ENCODE measurements at places on chromosomes 7 and 10.

GRCh38 chr7:55970978-55971377, 6.6 kb downstream of the NIPSNAP2 start:
- no peak for DNase-seq

GRCh38 chr7:45888185-45888992, at the start of gene IGFBP1:
Gene IGFBP1 (plus strand): TSS chr7:45888488. CDS start chr7:45888653, 165 bp downstream.
- no peak for DNase-seq

GRCh38 chr10:60320666-60321065, 69.0 kb downstream of the ANK3 start:
- DNase-seq, result no peak

GRCh38 chr7:84677117-84677732, 482.6 kb upstream of the SEMA3A start:
- DNase-seq, result no peak

DNA sequence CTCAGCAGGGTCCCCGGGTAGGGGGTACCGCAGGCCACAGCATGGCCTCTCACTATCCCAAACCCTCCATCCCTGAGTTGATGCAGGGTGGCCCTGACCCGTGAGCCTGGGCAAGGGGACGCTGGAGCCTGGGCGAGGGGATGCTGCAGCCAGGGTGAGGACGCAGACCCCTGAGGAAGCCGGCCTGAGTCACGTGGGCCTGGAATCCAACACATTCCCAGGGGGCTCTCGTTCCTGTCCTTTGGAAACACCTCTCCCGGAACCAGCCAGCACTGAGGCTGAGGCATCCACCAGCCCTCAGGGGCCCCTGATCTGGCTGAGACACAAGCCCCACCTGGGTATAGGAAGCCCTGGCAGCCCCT, 61.5 kb upstream of the NKX6-2 start:
- DNase-seq, result no peak

- DNase-seq, result no peak
Observed at GRCh38 chr7:34946486-34946885, 90.8 kb downstream of the DPY19L1 start.

- no peak for DNase-seq
Observed at GRCh38 chr10:67015225-67015624, 89.4 kb downstream of the LRRTM3 start.

DNA sequence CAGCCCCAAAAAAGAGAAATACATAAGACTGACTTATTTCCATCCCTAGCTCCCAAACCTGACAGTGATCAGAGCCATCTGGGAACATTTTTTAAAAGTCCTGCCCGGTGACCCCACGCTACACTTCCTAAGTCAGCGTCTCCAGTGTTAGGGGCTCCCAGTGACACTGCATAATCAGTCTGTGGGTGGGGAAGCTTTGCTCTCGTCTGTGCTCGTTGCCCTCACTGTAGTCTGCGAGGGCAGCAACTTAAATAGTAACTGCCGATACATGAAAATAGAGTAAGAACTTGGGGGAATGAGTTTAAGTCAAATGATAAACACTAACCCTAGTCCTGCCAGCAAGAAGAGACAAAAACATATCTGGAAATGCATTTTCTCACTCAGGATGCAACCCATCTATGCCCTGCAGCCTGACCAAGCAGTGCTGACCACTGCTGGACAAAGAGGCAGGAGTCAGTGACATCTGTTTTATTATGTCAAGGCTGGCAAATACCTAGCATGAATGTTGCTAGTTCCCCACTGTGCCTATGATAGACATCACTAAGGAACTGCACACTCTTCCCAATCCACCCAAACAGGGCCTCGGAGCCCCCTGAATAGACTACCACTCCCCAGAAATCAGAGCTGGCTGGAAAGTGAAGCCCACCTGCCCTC, 18.7 kb downstream of the ERCC6 start:
- DNase-seq, result no peak

GRCh38 chr7:151505836-151506468, 13.7 kb downstream of the RHEB start:
- no peak for DNase-seq

DNA sequence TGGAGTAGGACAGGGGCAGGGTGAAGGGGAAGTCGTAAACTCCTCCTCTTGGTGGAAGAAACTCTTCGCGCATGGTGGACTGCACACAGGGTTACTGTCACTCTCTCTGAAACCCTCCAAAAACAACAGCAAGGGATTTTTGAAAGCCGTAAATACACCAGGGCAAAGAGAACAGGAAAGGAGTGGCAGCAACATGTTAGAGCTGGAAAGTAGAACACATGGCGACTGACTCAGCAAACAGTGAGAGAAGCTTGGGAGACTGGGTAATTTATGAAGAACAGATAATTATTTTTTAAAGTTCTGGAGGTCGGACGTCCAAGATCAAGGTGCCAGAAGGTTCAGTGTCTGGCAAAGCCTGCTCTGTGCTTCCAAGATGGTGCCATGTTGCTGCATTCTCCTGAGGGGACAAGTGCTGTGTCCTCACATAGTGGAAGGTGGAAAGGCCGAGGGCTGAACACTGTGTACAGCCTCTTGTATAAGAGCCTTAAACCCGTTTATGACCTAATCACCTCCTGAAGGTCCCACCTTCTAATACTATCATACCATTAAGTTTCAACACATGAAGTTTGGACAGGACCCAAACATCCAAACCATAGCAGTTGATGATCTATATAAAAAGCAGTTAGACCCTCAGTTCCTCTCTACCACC, 22.5 kb upstream of the C10orf53 start:
- DNase-seq, result no peak

- DNase-seq, result no peak
Observed at GRCh38 chr10:119360181-119360921, 153.0 kb downstream of the GRK5 start.

DNA sequence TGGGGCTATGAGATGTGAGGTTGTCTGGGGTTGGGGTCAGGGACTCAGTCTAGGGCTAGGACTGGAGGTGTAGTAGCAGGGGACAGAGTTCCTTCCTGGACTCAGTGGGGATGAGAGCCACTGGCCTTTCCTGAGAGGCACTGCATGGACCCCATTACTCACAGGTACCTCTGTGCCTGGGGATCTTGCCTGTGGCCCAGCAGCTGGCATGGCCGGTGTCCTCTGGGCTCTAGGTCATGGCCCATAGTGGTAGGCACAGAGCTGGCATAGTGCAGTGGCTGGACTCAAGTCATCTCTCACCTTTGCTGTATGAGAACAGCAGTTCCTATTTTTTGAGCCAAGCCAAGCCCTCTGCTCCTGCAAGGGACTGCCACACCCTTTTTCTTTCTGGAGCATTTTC, 51.9 kb downstream of the NEURL1 start:
- no peak for DNase-seq

DNA sequence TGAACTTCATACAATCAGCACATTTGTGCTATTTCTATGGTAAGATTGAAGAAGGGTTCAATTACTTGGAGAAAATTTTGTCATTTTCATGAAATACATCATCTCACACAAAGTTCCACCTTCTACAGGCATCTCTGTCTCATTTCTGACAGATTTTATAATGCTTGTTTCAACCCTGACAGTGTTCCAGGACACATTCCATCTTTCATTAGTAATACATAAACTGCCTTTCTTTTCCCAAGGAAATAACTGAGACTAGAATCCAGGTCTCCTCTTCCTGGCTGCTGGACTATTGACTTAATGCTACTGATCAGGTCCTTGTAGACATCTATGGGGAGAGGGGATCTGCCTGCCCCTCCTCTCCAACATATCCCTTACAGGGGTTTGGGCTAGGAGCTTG, 70.1 kb upstream of the PLPP4 start:
- DNase-seq, result no peak

GRCh38 chr10:79582096-79582495, 21.9 kb upstream of the SFTPA2 start:
- DNase-seq, result no peak

GRCh38 chr7:95476072-95476847, 9.5 kb upstream of the ASB4 start:
- DNase-seq, result no peak

GRCh38 chr10:119614686-119615085, 17.9 kb upstream of the TIAL1 start:
- no peak for DNase-seq

- DNase-seq, result peak; percentile 45
Observed at GRCh38 chr7:150992833-150993302, 2.1 kb downstream of the NOS3 start.

GRCh38 chr7:125606671-125607070, 677.0 kb upstream of the POT1 start:
- DNase-seq, result no peak

DNA sequence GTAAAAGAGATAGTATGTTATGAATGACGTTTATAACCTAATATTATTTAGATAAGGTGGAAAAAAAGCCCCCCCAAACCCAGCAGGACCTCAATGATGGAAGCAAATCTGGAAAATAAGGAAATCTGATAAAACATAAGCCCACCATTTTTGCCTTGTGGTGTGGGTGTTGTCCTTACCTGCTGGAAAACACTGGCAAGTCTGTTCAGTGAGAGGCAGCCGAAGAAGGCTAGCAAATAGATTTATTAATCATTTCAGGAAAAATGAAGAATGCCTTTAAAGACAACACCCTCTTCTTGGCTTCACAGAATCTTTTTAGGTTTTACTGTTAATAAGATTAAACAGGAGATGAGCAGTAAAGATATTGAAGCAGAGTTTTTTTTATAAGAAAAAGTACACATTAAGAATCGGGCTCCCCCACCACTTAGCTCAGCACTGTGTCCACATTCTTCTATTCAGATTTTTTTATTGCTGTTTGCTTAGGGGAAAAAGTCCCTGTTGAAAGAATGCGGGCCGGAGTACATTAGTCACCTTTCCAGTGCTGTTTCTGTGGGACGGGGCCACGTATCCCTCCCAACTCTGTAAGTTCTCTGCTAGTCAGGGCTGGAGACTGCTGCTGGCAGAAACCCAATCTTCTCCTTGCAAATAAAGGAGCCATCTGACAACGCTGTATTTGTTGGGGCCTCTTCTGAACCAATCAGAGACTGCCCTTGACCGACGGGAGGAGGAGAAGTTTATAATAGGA, 104.1 kb downstream of the EVX1 start:
- no peak for DNase-seq

DNA sequence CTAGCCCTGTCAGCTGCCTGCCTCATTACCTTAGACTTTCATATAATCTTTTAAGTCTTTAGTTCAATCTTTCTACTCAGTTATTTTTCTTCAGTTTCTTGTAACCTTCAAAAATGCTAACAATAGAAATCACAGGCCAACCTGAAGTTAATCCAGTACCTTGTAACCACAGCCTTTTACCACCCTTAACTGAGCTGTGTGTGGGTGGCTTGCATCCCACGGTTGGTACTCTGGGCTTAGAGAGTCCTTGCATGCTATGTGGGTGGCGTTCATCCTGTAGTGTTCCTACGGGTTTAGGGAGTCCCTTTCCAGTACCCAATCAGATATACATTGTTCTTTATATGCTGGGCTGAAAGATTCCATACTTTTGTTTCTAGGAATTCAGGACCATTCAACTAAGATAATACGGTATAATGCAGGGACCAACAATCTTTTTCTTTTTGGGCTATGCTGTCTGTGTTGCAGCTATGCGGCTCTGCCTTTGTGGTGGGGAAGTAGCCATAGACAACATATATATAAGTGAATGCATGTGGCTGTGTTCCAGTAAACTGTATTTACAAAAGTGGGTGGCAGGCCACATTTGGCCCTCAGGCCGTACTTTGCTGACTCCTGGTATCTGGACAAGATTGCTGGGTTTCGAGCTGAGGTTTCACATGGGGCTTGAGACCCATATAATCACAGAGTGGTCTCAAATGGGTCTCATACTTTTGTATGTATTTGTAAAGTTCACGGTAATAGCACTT, 280.8 kb upstream of the LRGUK start:
- no peak for DNase-seq

GRCh38 chr7:148056406-148056805, 534.2 kb upstream of the C7orf33 start:
- DNase-seq, result no peak

GRCh38 chr7:69714886-69715576, 116.8 kb downstream of the AUTS2 start:
- no peak for DNase-seq

GRCh38 chr7:127973832-127974231, 57.4 kb downstream of the LRRC4 start:
- DNase-seq, result no peak

- no peak for DNase-seq
Observed at GRCh38 chr10:20893297-20893696, 3.8 kb downstream of the NEBL start.

GRCh38 chr10:84177541-84178141, 4.0 kb downstream of the GPR15LG start:
- no peak for DNase-seq

- DNase-seq, result no peak
Observed at GRCh38 chr7:134772401-134772800, 7.0 kb upstream of the CALD1 start.

- no peak for DNase-seq
Observed at GRCh38 chr10:127882801-127883459, 9.8 kb downstream of the CLRN3 start.

GRCh38 chr10:17801507-17801906, 7.6 kb upstream of the MRC1 start:
- DNase-seq, result no peak

DNA sequence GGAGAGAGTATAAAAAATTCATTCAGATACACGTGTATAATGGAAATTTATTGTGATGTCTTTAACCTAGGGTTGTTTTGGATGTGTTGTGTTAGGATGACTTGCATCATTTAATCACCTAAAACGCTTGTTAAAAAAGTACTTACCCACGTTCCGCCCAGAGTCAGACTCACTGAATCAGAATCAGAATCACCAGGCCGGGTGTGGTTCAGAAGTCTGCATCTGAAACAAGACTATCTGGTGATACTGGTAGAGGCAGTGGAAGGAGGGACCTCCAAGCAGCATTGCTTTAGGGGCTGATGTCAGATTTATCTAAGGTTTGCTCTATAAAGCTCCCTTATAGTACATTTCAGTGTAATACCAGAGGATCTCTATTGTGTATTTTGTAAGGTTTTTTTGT, 20.5 kb upstream of the PLXDC2 start:
- DNase-seq, result no peak
